ENCODE measurements at places on chromosomes 3 and 15.

- no peak for DNase-seq
Measured at GRCh38 chr15:69647142-69647513, 194.5 kb downstream of the RPLP1 start.

- no peak for DNase-seq
Measured at GRCh38 chr3:106326941-106327695, 458.3 kb upstream of the CBLB start.

GRCh38 chr3:12916159-12916558 lies 74.8 kb upstream of the RPL32 start:
- DNase-seq: no peak

- DNase-seq: no peak
Measured at GRCh38 chr3:42493798-42494151, 8.7 kb upstream of the VIPR1 start.

DNA sequence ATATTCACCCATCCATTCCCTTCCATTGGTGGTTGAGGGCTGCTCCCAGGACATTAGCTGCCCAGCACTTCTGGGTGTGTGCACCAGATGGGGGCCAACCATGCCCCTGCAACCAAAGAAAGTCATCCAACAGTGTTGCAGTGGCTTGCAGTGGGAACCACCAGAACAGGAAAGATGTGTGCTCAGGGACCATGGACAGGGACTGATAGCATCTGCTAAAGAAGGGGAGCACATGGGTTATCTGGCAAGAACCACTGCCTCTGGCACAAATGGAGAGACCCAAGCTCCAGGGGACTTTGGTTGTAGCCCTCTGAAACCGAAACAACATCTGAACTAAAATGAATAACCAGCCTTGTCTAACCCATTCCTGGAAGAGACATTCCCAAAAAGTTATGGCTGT lies 8.1 kb downstream of the DCLK3 start:
- no peak for DNase-seq

- no peak for DNase-seq
Measured at GRCh38 chr3:24451461-24452099, 43.1 kb downstream of the THRB start.

DNA sequence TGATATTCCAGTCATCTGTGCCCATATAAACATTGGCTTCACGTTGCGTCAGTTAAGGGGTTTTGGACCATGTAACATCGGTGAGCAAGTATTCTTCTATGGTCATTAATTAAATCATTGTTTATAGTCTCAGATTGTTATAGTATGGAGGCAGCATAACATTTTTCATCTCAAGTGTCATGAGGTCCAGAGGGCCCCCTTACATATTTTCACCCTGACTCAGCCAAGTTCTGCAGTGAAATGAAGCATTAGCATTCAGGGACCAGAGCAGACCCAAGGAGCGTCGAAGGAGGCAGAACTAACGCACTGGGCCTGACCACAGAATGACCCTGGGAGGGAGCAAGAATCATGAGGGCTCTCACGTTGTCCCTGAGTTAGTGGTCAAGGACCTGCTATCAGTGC lies 171.5 kb downstream of the LRTM1 start:
- DNase-seq: no peak

- DNase-seq: no peak
Measured at GRCh38 chr3:43087249-43087776, 18.6 kb downstream of the POMGNT2 start.

DNA sequence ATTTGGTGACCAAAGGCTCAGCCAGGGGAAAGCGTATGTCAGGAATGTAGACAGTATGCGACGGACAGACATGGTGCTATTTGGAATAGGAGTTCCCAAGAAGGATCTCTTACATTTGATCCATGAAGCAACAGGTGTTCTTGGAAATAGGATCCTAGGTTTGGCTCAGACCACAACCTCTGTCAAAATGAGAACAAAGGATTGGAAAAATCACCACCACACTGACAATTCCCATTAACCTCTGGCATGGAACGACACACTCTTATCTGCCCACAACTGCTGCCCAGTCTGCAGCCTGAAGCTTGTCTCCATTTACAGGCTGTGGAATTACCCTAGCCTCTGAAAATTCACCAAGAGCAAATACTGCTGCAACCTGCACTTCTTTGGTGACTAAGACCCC lies 33.6 kb upstream of the LRRN1 start:
- DNase-seq: no peak

- DNase-seq: no peak
Measured at GRCh38 chr15:76177491-76178040, 117.8 kb downstream of the TMEM266 start.

DNA sequence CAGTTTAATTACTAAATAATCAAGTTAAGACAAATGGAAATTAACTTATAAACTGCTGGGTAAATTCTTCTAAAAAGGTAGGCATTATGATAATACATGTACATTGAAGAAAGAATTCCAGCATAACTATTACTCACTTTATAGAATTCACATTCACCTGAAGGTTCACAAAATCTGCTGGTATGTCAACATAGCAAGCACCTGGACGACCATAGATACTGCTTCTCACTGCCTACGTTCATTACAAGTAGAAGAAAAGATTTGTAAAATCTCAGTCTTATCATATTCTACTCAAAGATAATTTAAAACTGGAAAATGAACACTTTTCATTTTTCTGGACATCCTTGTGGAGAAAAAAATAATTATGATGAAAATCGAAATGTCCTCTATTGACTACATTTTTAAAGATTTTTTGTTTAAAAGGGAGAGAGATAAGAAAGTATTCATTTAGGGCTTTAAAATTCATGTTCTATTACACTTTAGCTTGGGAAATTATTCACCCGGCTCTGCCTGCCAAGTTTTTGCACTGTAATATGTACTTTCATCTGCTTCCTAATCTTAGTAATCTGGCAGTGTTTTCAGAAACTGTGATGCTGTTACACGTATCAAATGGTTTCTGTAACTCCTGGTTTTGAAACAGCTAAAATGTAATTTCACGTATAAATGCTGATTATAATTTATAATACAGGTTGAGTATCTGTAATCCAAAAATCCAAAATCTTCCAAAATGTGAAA lies 16.1 kb downstream of the HACL1 start:
- DNase-seq: no peak

- no peak for DNase-seq
Measured at GRCh38 chr3:13708871-13709595, 160.1 kb downstream of the FBLN2 start.

GRCh38 chr15:69056365-69056764 lies 41.9 kb downstream of the NOX5 start:
- DNase-seq: no peak
